ENCODE measurements at places on chromosomes 4 and X. TPM values are rescaled to one million over a fixed set of nuclear protein-coding genes. Genes with fewer than 3 reads are reported as not detected.

DNA sequence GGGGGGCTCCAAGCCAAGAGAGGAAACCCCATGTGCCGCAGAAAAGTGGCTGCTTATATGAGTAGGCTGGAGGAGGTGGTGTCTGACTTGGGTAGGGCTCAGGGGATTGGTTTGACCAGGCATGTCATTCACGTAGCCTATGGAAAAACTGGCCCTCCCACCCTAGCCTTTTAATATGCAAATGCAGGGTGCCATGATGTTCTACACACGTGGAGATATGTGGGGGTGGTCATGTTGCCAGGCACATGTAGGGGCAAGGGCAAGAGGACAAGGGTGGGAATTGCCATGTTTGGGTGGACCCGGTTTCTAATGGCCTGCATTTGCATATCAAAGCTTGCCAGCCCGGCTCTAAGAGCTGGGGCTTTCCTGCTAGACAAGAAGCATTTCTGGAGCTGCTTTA is 86.9 kb upstream of the SHISA3 start:
- no peak for DNase-seq

- DNase-seq: no peak
Measured at GRCh38 chr4:8282134-8282641, 12.6 kb downstream of the HTRA3 start.

GRCh38 chr4:80252427-80252826 is 14.0 kb upstream of the FGF5 start:
- no peak for DNase-seq

GRCh38 chr4:108590776-108591175 is 29.6 kb upstream of the RPL34 start:
- no peak for DNase-seq

DNA sequence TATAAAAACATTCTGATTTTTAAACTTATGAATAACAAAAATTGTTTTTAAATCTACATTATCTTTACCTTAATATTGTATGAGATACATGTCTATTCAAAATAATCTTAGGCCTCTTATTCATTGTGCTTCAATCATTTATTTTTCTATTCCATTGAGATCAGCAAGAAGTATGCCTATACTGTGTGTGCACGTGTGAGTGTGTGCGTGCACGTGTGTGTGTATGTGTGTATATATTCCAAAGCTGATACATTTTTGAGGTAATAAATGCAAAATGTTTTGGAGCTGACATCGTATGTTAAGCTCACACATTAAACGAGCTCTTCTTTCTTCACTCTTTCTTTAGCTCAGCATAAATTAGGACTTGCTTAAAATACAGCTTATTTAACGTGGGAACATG is 1701.2 kb upstream of the PCDH10 start:
- DNase-seq: no peak

Gene CYBB
- 12.1 TPM for total RNA-seq

Data from upper lobe of left lung (tissue), 6 donors.